ENCODE measurements at places on chromosomes 2 and 18.

DNA sequence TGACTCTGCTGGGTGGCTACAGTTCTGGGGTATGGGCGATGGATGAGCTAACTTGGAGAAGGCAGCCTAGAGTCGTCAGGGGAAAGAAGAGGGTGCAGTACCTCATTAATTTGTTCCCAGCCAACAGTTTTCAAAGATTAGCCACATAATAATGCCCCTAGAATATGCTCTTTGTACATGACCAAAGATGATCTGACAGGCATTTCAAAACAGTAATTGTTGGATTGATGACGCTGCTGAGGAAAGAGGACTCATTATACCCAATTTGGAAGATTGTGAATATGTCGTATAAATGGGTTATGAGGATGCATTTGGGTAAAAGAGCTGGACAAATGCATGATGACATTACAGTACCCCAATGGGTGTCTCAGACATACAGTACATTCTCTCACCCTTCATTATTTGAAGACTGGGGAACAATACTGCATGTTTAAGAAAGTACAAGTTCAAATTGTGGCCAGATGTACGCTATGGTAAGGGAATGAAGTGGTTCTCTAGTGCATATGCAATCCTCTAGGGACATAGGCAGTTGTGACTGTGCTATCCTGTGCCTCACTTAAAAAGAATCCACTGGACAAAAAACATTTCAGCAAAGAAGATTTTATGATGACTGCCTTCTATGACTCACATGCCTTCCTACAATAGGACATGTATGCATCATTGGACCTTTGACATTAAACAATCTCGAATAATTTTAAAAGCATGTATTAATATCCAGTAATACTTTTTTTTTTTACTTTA is 233.2 kb downstream of the CNTNAP5 start:
- H3K4me1 ChIP-seq: no peaks in the 10 kb centered on the region
- H3K27ac ChIP-seq: no peak overlapping the region
- H3K36me3 ChIP-seq: no peaks in the 10 kb centered on the region
- no peak overlapping the region for H3K4me3 ChIP-seq

DNA sequence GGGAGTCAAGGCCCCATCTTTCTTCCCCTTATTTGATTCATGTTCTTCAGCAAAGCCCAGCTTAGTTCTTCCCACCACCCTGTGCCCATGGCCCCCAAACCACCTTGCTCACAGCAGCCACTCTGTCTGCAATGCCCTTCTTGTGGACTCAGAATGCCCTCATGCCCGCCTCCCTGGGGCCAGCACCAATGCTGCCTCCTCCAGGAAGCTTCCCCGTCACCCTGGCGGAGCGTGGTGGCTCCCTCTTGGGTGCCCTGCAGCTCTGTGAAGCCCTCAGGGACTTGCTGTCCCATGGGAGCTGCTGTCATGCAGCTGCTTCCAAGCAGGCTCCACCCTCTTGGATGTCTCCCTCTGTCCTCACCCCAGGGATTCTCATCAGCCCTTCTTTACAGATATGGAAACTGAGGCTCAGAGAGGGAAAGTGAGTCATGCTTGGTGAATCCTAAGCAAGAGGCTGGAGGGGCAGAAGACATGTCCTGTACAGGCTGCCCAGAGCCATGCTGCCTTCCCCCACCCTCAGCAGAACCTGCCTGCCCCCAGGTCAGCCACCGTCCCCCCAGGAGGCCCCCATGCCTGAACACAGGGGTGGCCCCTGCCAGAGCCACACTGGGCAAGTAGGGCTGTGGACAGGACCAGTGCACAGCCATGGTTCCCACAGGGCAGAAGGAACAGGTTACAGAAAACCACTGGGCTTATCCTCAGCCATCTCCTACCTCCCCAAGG is 11.8 kb upstream of the DUSP2 start:
- peaks cover 22% of the 10 kb centered on the region for H3K4me1 ChIP-seq
- H3K4me3 ChIP-seq: no peak overlapping the region

DNA sequence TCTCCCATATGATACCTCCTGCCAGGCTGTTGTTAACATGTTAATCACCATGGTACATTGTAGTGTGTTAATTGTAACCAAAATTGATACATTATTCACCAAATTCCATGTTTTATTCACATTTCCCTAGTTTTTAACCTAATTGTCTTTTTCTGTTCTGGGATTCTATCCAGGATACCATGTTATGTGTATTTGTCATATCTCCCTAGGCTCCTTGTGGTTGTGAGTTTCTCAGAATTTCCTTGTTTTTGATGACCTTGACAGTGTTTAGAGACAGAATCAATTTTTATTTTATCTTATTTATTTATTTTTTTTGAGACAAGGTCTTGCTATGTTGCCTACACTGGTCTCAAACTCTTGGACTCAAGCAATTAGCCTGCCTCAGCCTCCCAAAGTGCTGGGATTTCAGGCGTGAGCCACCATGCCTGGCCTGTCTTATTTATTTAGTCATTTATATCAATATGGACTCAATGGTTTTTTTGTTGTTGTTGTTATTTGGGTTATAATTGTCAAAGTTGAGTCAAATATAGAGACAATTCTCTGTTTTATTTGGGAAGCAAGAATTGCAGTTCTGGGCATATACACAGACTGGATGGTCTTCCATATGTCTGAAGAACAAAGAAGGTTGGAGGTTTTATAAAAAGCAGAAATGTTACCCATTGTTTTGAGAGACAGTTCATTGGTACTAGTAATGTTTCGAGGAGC is 42.6 kb downstream of the INPP4A start:
- no peaks in the 10 kb centered on the region for H3K36me3 ChIP-seq
- no peaks in the 10 kb centered on the region for H3K27me3 ChIP-seq
- DNase-seq: no peak
- peaks cover 45% of the 10 kb centered on the region for H3K4me1 ChIP-seq
- H3K4me3 ChIP-seq: no peak overlapping the region
- H3K27ac ChIP-seq: no peak overlapping the region

DNA sequence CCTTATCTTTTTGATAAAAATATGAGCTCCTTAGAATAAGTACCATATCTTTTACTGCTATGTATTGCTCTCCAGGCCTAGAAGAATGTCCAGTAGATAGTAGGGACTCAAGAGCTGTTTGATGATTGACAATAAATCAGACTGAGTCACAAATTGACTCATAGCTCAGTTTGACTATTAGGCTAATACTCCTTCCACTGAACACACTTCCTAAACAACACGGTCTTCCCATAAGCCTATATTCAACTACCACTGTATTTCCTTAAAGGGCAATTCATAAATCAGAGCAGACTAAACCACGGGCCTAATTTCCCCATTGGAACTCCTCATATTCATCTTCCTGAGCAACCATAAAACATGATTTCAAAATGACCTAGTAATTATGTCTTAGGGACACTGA is 258.5 kb downstream of the ALK start:
- no peaks in the 10 kb centered on the region for H3K4me1 ChIP-seq
- no peaks in the 10 kb centered on the region for H3K36me3 ChIP-seq
- no peak overlapping the region for H3K4me3 ChIP-seq
- H3K27me3 ChIP-seq: no peaks in the 10 kb centered on the region

DNA sequence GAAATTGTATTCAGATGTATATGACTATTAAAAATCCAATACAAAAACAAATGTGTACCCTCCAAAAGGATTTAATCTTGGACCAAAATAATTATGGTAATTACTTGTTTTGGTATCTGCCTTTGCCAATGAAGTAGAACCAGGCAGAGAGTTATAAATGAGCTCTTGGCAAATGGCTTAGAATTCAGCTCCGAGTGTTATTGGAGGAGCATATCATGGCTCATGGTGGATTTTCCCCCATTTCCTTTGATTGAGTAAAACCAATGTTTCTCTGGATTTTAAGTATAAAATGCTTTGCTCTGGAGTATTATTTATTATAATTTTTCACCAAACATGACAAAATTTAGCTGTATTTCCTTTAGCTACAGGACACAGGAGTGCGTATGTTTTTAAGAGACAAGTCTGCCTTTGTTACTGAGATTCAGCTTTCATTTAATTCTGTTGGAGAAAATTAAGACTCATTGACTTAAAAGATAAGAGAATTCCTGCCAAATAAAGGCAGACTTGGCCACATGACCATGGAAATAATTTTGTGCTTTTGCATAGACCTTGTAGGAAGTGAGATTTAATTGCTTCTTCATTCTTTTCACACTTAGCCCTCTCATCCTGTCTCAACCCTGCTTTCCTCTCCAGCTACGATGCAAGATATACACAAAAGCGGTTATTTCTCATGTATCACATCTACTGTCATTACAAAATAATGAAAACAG is 281.0 kb upstream of the SOX11 start:
- H3K27me3 ChIP-seq: peaks cover 5% of the 10 kb centered on the region
- no peak overlapping the region for H3K4me3 ChIP-seq
- H3K27ac ChIP-seq: no peak overlapping the region
- peaks cover 38% of the 10 kb centered on the region for H3K36me3 ChIP-seq
- DNase-seq: no peak

GRCh38 chr2:202721621-202722020 is 86.9 kb downstream of the FAM117B start:
- no peaks in the 10 kb centered on the region for H3K27me3 ChIP-seq
- no peak for DNase-seq
- no peak overlapping the region for H3K4me3 ChIP-seq
- H3K27ac ChIP-seq: no peak overlapping the region

DNA sequence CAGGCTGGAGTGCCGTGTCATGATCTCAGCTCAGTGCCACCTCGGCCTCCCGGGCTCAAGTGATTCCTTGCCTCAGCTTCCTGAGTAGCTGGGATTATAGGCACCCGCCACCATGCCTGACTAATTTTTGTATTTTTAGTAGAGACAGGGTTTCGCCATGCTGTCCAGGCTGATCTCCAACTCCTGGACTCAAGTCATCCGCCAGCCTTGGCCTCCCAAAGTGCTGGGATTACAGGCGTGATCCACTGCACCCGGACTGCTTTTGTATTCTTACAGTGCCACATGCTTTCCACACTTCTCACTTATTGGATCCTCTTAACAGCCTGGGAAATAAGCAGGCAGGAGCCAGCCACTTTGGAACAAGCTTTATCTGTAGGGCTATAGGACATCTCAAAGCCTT is 25.3 kb upstream of the BCL2L11 start:
- H3K36me3 ChIP-seq: no peaks in the 10 kb centered on the region
- H3K27ac ChIP-seq: no peak overlapping the region
- H3K4me1 ChIP-seq: peaks cover 4% of the 10 kb centered on the region
- no peak for DNase-seq
- no peak overlapping the region for H3K4me3 ChIP-seq

DNA sequence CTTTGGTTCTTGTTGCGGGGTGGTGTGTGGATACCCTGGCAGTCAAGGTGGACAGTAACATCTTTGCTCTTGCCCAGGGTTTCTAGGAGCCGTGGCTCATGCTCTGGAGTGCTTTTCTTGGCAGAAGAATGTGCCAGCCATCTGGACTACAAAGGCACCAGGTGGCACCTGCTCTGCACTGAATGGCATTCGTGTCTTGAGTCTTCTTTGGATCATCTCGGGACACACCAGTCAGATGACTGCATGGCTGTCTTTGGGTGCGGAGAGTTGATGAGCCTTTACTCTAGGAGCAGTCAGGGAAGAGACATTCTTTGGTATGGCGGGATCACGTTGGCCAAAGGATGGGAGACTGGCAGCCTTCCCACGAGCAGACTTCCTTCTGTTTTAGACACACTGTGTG is 104.1 kb upstream of the SEC11C start:
- no peaks in the 10 kb centered on the region for H3K27me3 ChIP-seq
- no peaks in the 10 kb centered on the region for H3K36me3 ChIP-seq
- no peak overlapping the region for H3K27ac ChIP-seq
- no peak overlapping the region for H3K4me3 ChIP-seq
- H3K4me1 ChIP-seq: 0 out of 2 replicates have a peak, but pooled peaks cover 3% of the 10 kb centered on the region

- H3K4me3 ChIP-seq: peak overlapping the region; percentile 29
- no peak for DNase-seq
- no peak overlapping the region for H3K27ac ChIP-seq
- H3K4me1 ChIP-seq: peaks cover 56% of the 10 kb centered on the region
Measured at GRCh38 chr2:104864280-104865095, 10.6 kb downstream of the POU3F3 start.

DNA sequence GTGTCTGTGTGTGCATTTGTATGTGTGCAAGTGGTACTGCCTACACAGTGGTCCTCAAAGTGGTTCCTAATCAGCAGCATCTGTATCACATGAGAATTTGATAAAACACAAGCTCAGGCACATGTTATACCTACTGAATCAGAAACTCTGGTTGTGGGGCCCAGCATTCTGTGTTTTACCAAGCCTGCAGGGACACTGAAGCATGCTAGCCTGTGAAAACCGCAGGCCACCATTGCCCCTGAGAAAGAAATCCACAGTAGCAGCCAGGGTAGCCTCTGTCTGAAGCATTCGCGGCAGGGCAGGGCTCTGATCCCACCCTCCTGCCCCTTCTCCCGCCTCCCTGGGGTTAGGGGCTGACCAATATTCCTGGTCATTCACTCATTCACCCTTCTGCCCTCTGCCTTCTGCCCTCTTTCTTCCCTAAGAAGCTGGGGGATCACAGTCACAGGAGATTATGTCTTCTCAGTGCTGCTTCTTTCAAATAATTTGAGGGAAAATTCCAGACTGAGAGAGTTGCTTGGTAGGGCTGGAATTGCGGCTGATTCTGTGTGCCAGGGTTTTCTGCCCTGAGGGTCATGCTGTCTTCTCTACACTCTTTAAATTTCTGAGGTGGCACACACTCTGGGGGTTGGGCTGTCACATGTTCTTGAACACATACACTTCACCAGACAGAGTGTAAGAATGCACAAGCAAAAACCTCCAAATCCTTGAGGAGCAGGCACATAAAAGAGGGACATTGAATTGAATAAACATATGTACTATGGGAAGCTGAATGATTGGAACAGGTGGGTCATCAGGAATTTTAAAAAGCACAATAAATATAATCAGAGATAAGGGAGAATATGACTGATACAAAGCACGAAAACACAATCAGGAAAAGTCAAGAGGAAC is 126.6 kb upstream of the SEC11C start:
- H3K36me3 ChIP-seq: peaks cover 15% of the 10 kb centered on the region
- no peak for DNase-seq
- no peak overlapping the region for H3K27ac ChIP-seq
- no peak overlapping the region for H3K4me3 ChIP-seq
- H3K4me1 ChIP-seq: peaks cover 13% of the 10 kb centered on the region

DNA sequence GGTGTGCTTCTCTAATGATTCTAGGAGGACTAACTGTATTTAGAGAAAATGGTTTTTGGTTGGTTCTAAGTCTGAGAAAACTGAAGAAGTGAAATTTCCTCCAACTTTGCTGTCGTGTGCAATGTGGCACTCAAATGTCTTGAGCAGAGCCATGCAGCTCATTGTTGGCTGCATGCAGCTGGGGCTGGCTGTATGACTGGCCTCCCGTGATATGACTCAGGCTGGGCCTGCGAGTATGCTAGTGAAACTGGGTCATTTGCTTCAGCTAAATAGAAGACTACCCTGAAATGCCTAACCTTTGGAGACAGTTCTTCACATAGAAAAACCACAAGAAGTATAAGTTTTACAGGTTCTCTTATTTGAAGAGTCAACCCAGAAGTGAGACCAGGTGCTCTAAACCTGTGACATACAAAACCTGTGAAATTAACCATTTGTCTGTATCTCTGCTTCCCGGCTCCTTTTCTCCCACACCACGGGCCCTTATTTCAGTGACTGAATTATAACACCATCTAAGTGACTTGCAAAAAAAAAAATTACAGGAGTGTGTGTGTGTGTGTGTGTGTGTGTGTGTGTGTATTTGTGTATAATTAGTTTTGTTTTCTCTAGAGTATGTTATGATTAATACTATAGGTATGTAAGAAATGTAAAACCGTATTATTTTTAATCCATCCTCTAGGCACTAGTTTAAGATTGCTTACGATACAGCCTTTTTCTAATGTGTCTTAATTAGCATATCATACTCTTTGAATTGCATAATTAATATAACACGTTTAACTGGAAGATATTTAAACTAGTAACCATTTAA is 15.9 kb downstream of the POLI start:
- H3K27me3 ChIP-seq: no peaks in the 10 kb centered on the region
- H3K27ac ChIP-seq: no peak overlapping the region
- peaks cover 63% of the 10 kb centered on the region for H3K36me3 ChIP-seq
- peaks cover 5% of the 10 kb centered on the region for H3K4me1 ChIP-seq

Measured in WTC11 (cell line).